ENCODE measurements at places on chromosomes 1 and 21.

GRCh38 chr1:89966656-89967055 is 28.3 kb upstream of the ZNF326 start:
- no peak for DNase-seq

DNA sequence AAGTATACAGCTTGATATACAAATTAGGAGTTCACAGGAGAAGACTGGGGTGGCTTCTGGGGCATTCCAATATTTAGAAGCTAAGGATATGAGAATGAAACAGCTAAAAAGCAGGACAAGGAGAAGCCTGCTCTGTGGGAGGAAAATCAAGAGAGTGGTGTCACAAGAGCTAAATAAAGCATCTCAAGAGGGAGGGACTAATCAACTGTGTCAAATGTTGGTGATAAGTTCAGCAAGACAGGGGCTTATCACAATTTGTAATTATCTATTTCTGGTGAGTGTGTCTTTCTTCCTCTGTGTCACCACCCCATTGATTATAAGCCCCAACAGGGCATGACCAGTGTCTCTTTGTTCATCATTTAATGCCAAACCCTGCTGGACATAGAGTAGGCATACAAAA is 295.8 kb upstream of the DUSP10 start:
- DNase-seq = no peak

- no peak for DNase-seq
These were observed 65.4 kb downstream of the UBIAD1 start for GRCh38 chr1:11338284-11338924.

DNA sequence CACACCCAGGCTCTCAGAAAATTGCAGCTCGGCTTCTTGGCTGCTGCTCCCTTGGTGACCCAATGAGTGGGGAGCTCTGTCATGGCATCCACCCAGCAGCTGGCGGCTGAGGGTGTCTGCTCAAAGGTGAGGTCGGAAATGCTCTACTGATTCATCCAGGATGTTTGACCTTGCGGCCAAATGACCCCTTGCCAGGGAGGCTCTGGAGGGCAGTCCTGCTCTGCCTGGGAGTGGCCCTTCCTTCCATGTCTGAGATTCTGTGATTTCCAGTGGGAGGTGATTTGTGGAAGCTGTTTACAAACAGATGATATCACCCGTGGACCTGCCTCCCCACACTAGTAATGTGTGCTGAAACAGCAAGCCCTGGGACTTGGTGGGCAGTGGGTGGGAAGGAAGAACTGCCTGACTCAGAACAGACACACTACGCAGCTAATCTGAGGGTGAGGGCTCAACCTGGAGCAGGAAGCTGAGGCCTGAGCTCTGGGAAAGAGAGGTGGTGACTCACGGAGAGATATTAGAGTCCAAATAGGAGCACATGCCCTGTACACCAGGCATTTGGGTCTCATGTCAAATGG is 3.0 kb downstream of the CRCT1 start:
- no peak for DNase-seq

DNA sequence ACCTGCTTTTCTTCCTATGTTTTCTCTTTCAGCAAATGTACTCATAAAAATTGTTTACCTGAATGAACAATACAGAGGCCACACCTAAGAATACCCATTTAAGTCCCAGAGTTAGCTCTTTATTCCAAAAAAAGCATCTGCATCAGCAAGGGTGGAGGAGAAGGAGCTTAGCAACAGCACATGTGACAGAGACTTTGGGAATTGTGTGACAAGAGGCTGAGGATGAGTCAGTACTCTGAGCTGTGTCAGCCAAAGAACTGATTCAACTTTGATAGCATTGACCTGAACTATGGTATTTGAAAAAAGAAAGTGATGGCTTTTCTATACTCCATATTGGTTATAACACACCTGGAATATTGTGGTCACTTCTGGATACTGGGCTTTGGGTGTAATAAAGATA is 162.7 kb downstream of the ZNF648 start:
- DNase-seq = no peak

DNA sequence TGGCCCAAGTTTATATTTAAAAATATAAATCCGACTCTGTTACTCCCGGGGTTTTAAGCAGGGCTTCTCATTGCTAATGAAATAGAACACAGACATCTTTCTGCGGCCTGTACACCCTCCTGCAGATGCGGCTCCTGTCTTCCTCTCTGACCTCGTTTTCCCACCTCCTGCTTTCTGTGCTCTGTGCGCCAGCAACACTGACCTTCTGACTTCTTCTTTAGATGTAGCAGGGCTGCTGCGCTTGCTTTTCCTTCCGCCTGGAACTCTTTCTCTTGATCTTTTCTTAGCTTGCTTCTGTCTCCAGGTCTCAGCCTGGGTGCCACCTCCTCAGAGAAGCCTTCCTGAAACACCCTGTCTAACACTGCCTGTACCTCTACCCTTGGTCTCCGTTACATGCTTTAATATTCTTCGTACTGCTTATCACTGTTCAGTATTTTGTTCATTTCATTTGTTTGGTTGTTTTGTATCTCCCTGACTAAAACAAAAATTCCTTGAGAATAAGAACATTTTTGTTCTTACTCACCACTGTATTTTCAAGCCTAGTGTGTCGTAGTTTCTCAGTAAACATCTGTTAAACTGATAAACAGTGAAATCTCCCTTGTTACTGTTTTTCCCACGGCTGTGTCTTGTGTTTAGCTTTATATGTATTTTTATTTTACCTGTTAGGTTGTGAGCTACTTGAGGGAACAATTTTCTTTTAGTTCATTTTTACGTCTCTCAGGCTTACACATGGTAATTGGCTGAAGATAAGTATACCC is 79.0 kb downstream of the ST3GAL3 start:
- DNase-seq = no peak

DNA sequence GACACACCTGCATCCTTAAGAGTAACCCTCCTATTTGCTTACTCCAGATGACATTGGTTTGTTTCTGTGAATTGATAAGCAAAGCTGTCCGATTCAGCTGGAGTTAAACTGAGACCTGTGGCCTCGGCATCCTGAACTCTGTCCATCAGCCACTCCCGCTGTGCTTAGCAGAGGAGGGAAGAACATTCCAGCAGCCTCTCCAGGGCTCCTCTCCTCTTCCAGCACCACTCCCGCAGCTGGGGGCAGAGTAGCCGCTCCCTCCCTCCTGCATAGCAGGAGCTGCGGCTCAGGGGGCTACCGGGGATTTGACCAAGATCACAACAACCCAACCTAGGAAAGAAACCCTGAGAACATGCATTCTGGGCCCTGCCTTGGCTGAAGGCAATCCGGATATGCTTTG is 8.8 kb downstream of the LRRC38 start:
- no peak for DNase-seq

- DNase-seq = no peak
These were observed 74.6 kb downstream of the DPT start for GRCh38 chr1:168654198-168654915.
